WERI-Rb-1 (cell line): ENCODE measurements at places on chromosomes 16 and 17.

DNA sequence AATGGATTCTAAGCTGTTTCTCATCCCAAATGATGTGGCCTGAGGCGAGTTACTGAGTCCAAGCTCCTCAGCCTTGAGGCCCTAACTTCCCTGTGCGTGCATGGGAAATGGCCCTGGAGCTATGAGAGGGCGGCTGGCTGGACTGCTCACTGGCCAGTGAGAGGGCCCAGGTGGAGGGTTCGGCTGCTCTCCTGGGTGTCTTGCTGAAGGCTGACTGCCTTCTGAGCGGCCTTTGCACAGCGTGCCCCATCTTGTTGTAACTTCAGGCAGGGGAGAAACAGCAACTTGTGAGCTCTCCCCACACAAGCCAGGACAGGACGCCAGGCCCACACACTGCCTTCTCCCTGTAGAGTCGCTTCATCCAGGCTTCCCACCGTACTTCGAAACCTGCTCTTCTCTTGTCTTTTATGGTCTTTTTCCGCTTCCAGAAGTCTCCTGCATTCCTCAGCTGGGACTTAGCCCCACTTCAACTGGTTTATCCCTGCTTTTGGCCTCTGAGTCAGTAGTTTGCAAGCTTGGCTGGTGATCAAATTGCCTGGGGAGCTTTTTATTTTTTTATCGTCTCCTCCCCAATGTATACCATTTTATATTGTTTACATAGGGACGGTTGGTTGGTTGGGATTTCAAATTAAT, 13.3 kb downstream of the CDH3 start:
- DNase-seq = no peak

DNA sequence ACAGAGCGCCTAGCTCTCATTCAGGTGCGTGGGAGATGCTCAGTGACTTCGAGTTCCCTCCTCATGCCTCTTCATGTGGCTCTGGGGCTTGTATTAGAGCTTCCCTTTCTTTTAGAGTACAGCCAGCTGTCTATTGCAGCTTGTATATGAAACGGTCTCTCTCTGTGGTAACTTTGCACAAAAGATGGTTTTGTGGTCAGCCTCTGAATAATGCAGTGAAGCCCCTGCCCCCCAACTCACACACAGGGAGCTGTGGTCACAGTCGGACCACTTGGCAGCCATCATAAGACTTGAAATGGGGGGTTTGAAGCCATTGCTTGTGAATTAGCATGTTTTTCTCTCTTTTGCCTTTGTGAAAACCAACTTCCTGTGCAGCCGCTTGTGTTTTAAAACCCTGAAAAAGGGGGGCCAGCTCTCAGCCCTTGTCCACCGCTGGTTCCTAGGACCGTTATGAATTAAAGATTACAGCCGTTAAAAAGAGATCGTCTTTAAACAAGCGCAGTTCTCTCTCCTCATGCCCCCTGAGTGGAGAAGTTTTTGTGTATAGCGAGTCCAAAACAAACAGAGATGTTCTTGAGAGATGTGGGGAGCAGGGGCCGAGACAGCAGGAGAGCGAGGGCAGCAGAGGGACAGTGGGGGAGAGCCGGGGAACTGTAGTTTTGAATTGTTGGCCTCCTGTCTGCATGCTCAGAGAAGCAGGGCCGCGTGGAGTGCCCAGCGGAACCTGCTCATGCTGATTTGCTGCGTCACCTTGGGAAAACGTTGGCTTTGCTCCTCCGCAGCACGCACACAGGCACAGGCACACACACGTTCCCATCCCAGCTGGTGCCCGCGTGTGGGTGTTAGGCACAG, 199.0 kb downstream of the MSI2 start:
- no peak for DNase-seq

- DNase-seq = no peak
These were observed 10.0 kb downstream of the TNFAIP1 start for GRCh38 chr17:28345419-28346198.

DNA sequence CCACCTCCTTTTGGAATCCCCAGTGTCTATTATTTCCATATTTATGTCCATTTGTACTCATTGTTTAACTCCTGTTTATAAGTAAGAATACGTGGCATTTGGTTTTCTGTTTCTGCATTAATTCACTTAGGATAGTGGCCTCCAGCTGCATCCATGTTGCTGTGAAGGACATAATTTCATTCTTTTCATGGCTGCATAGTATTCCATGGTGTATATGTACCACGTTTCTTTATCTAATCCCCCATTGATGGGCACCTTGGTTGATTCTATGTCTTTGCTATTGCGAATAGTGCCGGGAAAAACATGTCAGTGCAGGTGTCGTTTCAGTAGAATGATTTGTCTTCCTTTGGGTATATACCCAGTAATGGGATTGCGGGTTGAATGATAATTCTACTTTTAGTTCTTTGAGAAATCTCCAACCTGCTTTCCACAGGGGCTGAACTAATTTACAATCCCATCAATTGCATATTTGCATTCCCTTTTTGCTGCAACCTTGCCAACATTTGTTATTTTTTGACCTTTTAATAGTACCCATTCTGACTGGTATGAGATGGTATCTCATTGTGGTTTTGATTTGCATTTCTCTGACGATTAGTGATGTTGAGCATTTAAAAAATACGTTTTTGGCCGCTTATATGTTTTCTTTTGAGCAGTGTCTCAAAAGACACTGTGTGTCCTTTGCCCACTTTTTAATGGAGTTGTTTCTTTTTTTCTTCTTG, 373.2 kb upstream of the TNRC6C start:
- DNase-seq = no peak

- DNase-seq = no peak
These were observed 93.4 kb upstream of the METRNL start for GRCh38 chr17:82985973-82986372.

GRCh38 chr16:55515111-55515510, 6.2 kb downstream of the LPCAT2 start:
- no peak for DNase-seq

GRCh38 chr16:1924095-1924494, 5.9 kb upstream of the HS3ST6 start:
- DNase-seq = no peak

DNA sequence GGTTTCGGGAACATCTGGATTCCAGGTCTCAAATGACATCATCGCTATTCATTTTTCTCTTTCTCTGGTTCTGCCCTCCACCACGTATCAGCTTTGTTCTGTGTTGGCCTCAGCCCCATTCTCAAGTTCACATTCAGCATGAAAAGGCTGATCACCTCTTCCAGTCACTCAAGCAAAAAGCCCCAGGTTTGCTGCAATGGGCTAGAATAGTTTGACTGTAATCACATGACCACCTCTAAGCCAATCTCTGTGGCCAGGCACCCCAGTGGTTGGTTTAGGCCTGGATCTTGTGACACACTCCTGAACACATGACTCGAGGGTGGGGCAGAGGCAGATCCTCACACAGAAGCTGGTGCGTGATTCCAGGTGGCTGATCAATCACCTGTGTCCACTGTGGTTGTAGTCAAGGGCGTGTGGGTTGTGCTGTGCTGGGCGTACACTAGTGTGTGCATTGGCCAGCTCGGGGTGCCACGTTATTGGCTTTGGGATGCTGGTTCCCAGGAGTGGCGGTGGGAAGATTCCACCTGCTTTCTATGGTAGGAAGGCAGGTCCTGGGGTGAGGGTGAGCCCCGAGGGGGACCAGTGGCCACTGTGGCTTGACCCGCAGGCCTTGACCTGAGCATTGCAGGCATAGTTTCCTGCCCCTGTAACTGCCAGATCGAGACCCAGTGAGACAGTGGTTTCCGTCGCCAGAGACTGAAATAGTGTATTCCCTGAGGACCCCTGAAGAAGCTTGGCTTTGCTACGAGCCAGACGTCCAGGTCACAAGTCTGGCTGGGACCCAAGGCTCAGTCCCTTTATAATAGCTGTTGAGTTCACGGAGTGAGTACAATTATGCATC, 12.0 kb downstream of the EEF2K start:
- no peak for DNase-seq

DNA sequence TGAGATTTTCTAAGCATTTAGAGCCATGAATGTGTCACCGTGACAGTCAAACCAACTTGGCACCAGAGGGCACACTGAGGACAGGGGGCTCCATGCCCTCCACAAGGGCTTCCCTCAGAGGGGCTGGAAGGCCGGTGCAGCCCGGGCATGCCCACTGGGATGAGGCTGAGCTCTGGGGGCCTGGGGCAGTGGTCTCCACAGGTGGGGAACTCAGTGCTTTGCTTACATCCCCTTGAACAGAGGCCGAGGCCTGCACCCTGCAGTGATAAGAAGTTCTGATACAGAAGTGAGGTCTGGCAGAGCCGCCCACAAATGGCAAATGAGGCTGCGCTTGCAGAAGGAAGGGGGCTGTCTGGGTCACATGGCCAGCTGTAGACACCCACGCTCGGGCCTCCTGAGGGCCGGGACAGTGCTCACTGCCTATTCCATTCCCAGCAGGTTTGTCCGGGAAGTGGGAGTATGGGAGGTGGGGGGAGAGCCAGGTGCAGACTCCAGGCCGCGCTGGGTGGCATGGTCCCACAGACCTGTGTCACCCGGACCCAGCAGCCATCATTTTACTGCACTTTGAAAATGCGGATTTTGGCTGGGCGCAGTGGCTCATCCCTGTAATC, 116.8 kb upstream of the CREBBP start:
- no peak for DNase-seq

DNA sequence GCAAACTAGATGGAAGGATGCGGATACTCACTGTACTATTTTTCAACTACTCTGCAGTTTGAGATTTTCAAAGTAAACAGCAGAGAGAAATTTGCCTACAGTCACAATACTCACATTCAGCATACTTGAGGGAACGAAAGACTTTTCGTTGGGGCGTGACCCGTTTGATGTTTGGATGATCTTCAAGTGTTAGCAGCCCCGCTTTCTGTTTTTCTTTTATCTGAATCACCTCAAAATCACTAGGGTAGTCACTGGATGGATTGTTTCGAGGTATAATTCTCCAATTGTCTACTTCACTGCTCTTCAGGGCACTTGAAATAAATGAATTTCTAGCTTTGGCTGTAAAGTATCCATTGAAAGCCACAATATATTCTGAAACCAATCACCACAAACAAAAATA, 17.8 kb downstream of the MBTPS1 start:
- no peak for DNase-seq

DNA sequence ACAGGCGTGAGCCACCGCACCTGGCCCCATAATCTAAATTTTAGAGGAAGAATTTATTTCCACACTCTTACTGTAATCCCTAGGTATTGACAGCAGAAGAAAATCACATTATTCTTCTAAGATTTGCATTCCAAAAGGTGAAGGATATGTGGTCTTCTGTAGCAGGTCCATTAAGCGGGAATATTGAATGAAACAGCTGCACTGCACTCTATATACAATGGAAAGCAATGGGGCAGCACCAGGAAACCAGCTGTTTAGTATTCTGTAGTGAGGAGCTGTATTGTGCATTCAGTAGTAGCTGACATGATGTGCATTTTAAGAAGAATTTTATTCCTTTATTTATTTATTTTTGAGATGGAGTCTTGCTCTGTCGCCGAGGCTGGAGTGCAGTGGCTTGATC, 49.6 kb downstream of the PSMD12 start:
- no peak for DNase-seq

DNA sequence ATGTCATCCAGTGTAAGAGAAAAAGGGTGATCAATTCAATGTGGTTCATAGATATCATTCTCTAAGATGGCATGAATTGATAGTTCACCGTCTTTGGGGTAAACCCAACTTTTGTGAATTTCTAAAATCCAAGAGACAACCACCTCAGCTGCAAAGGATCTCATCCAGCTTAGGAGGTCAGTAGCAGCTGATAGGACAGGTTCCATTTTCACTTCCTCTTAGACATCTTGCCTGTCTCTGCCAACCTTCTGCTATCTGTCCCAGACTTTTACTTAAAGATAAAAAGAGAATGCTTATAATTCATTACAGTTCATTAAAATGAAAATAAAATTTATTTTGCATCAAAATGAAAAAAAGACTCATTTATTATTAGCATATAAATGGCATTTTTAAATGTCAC, 468.2 kb downstream of the XYLT1 start:
- DNase-seq = no peak

DNA sequence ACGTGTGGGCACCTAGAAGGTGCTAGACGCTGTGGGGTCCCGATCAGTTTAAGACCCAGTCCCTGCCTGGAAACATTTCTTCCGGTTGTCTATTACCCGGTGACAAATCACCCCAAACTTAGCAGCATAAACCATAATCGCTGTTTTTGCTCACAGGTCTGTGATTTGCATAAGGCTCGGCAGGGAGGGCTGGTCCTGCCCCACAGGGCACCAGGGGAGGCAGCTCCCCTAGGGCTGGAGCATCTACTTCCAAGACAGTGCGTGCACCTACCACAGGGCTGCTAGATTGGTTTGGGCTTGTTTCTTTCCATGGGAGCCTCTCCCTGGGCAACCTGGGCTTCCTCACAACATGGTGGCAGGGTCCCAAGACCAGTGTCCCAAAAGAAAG, 214.5 kb upstream of the CIBAR2 start:
- DNase-seq = no peak

DNA sequence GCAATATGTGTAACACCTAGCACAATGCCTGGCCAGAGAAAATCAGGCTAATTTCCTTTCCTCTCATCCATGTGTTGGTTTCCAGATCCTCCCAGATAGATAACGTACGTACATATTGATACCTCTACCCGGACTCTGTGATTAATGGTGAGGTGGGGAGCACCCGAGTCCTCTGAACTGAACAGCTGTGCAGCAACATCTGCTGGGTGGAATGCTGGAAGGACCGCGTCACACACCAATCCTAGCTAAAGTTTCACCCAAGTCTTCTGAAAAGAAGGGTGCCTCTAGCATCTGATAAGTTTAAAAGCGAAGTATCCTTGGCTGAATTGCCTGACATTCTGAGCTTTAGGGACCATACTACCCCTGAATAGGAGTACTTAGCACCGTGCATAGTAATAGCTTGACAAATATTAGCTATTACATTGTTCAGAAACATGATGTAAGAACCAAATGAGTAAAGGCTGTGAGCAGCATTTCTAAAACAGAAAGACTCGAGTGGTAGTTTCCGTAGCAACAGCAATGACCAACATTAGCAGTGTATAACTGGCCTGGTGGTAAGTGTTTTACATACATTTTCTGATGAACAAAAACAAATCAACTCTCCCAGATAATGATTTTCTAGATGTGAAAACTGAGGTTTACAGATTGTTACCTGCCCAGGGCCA, 91.4 kb downstream of the SYCE1L start:
- no peak for DNase-seq

DNA sequence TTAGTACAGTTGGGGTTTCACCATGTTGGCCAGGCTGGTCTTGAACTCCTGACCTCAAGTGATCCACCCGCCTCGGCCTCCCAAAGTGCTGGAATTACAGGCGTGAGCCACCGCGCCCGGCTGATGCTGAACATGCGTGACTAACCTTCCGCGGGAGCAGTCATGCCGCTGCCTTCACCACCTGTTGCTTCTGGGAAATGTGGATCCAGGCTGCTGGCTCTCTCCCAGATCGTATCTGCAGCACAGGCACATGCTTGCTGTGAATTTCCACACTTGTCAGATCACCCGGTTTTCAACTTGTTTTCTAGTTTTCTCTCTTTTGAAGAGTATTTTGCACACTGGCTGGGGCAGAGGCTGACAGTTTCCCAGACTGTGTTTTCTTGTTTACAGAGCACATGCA, 97.9 kb downstream of the ADCY9 start:
- DNase-seq = no peak

GRCh38 chr16:27706156-27706865, 156.4 kb downstream of the KATNIP start:
- DNase-seq = no peak

GRCh38 chr17:31595076-31595475, 203.6 kb downstream of the RAB11FIP4 start:
- no peak for DNase-seq

- peak; percentile 61 for DNase-seq
These were observed at the start of gene HBQ1 for GRCh38 chr16:180101-180675. HBQ1 (plus strand) TSS chr16:180459; CDS start chr16:180487, 28 bp downstream.
